ENCODE measurements at places on chromosomes 6 and 20.

DNA sequence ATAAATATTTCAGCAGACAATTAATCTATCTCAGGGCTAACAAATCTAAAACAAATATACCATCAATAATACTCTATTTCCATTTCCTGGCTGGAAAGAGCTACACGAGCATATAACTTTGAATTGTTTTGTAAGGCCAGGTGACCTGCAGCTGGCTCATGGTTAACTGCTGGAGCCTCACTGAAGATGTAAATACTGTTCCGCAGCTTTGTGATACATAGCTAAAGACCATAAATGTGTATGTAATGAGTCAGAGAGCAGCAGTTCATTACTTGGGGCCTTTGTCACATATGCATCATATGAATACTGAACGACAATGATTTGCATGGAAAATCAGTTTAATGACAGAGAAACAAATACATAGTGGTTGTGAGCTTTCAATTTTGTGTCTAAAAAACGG, 109.4 kb upstream of the CCN2 start:
- DNase-seq = no peak

GRCh38 chr6:44474190-44474631, 86.7 kb downstream of the CDC5L start:
- no peak for DNase-seq

GRCh38 chr6:13406781-13407180, 78.4 kb upstream of the TBC1D7 start:
- DNase-seq = no peak

DNA sequence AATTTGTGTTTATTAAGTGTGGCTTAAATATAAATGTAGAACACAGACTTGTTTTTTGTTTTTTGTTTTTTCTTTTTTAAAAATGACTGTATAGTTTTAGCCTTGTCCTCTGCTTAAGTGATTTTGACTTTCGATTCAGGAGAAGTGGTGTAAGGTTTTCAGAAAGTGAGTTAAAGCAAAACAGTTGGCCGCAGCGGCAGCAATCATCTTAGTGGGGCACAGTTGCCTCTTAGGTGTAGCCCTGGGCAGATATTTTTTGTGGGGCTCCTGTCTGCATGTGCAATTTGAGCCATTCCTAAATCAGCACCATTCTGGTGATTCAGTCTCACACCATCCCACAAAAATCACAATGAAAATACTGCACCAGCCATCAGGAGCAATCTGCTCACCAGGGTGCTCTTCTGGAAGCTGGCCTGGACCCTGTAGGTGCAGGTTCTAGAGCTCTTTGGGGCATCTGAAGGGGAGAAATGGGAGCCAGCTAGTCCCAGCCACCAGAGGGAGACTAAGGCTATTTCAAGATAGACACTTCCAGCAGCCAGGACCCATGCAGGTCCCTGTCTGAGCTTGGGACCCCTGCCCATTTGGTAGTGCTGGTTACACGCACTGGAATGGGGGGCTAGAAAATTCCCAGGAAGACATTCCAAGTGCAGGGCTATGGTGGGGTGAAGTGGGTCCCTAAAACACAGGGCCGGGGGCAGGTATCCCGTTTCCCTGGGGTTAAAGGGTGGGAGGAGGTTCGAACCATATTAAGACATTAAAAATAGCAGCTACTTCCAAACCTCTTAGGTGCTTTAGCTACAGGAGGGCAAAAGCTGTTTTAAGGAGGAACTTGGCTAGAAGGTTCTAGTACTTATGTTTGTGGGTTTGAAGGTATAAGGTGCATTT, 156.6 kb downstream of the NFATC2 start:
- DNase-seq = no peak

GRCh38 chr6:85580878-85581267, 12.8 kb downstream of the SNX14 start:
- DNase-seq = no peak

- DNase-seq = no peak
Observed at GRCh38 chr6:169313347-169314010, 59.8 kb upstream of the THBS2 start.

GRCh38 chr6:11429577-11429976, 108.0 kb upstream of the TMEM170B start:
- no peak for DNase-seq

- no peak for DNase-seq
Observed at GRCh38 chr20:41499961-41500725, 118.0 kb downstream of the CHD6 start.

- DNase-seq = no peak
Observed at GRCh38 chr6:83509441-83509840, 2.9 kb upstream of the PRSS35 start.
